CD4-positive, CD25-positive, alpha-beta regulatory T cell (primary cell): ENCODE measurements at places on chromosomes 4 and X. TPM values are rescaled to one million over a fixed set of nuclear protein-coding genes. Genes with fewer than 3 reads are reported as not detected.

DNA sequence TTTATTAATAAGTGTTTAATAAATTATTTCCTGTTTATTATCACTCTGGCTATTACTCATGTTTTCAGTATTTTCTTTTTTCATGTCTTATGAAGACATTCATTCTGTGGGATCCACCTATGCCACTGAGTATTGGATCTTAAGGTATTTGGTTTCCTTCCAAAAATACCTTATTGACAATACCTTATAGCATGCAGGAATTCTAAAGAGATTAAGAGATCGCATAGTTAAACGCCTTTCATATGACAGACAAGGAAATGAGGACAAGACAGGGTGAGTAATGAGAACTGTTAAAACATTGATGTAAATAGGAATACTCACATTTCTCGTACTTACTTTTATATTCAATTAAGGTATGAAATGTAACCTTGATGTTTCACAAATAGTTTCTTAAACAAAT is 38.2 kb upstream of the TMPRSS11B start:
- no peak overlapping the region for H3K4me3 ChIP-seq
- no peak for DNase-seq
- no peak overlapping the region for H3K27ac ChIP-seq
- no peaks in the 10 kb centered on the region for H3K4me1 ChIP-seq
- no peaks in the 10 kb centered on the region for H3K36me3 ChIP-seq

- DNase-seq = no peak
- H3K36me3 ChIP-seq = no peaks in the 10 kb centered on the region
- H3K4me3 ChIP-seq = no peak overlapping the region
- H3K4me1 ChIP-seq = no peaks in the 10 kb centered on the region
- H3K27ac ChIP-seq = no peak overlapping the region
Observed at GRCh38 chr4:124445071-124445470, 267.5 kb downstream of the ANKRD50 start.

Gene NEXMIF
- total RNA-seq = 0.12 TPM

GRCh38 chr4:94741304-94741703 is 16.5 kb upstream of the BMPR1B start:
- H3K36me3 ChIP-seq = no peaks in the 10 kb centered on the region
- H3K4me1 ChIP-seq = no peaks in the 10 kb centered on the region
- no peak overlapping the region for H3K27ac ChIP-seq
- no peak overlapping the region for H3K4me3 ChIP-seq
- no peaks in the 10 kb centered on the region for H3K27me3 ChIP-seq
- DNase-seq = no peak

DNA sequence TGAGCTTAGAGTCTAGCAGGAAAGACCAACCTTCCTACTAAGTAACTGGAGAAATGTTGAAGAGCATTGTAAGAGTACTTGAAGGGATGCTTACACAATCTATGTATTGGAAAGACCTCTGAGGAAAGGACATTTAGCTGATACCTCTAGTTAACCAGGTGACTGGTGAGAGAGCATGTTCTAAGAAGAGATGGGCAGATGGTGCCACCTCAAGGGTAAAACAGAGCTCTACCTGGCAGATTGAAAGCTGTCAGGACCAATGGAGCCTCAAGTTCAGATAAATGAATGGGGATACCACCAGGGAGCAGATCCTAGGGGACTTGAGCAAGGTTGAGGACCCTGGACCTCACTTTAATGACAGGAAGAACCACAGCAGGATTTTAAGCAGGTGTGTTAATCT is 196.4 kb downstream of the QDPR start:
- no peaks in the 10 kb centered on the region for H3K4me1 ChIP-seq
- no peaks in the 10 kb centered on the region for H3K27me3 ChIP-seq
- H3K27ac ChIP-seq = no peak overlapping the region
- H3K4me3 ChIP-seq = no peak overlapping the region

DNA sequence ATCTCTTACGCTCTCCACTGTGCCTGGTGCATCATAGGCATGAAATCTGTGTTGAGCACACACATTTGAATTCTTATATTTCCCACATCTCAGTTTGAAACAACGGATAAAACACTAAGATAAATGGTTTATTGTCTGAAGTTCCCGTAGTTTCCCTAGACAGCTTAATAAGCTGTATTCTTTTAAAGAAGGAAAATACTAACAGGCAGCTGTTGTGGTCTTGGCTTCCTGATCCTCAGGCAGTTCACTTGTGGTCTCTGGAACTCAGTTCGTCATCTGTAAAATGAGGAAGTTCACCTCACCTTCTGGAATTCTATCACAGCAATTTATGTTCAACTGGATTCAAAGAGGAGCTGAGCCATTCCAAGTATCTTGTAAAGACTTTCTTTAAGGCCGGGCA is 1805.6 kb upstream of the TENM3 start:
- no peaks in the 10 kb centered on the region for H3K36me3 ChIP-seq
- H3K27me3 ChIP-seq = no peaks in the 10 kb centered on the region
- DNase-seq = no peak
- H3K4me3 ChIP-seq = no peak overlapping the region

DNA sequence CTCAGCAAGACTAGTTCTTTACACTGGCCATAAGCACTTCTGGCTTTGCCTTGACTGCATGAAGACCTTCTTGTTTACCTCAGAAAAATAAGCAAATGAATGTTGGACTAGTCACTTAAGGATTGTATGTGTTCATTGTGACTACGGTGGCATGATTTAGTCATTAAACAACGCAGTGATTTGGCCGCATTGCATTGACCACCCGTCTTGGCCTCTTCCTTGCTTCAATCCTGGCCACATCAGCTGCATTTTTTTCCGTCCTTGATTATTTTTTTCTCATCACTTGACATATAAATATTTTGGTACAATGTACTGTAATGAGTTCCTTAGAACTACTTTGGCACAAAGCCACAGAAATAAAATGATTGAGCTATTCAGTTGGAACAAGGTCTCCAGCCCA is 656.2 kb downstream of the RAB28 start:
- H3K4me1 ChIP-seq = no peaks in the 10 kb centered on the region
- no peak overlapping the region for H3K27ac ChIP-seq
- H3K4me3 ChIP-seq = no peak overlapping the region
- H3K27me3 ChIP-seq = no peaks in the 10 kb centered on the region

Gene CBLL2
- total RNA-seq = not detected

DNA sequence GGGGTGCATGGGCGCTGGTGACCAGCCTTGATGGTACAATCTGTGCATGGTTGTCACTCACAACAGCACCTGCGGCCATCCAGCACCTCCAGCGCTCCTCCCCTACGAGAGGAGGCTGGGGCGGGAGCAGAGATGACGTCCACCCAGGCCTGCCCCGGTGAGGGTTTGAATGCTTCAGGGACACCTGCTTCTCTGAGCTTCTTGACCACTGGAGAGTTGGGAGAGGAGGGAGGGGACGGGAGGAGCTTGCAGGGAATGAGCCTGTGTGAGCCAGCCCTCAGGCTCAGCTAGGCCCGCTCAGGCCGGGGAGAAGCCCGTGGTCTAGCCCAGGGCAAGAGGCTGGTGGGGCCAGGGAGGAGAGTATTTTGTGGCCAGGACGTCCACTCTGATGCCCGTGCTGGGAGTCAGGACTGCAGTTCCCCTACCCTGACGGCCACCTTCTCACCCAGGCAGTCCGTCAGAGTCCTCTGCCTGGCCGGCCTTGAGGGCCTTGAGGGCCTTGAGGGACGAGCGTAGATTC is 59.2 kb downstream of the CPZ start:
- no peaks in the 10 kb centered on the region for H3K36me3 ChIP-seq
- H3K27ac ChIP-seq = no peak overlapping the region
- no peak overlapping the region for H3K4me3 ChIP-seq
- no peaks in the 10 kb centered on the region for H3K4me1 ChIP-seq
- DNase-seq = no peak

Gene PLAC1
- total RNA-seq = not detected

DNA sequence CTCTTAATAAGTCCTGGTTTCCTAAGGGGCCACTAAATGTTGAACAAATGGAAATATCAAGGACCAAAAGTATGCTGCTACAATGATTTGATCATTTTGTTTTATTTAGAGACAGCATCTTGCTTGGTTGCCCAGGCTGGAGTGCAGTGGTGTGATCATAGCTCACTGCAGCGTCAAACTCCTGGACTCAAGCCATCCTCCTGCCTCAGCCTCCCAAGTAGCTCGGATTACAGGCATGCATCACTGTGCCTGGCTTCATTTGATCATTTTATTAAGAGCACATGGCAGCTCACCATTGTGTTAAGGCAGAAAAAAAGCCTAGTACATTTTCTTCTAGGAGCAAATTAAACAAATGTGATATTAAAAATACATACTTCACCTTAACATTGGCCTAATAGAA is 52.7 kb downstream of the DCLK2 start:
- peaks cover 4% of the 10 kb centered on the region for H3K27me3 ChIP-seq
- no peak overlapping the region for H3K4me3 ChIP-seq
- no peaks in the 10 kb centered on the region for H3K36me3 ChIP-seq
- no peaks in the 10 kb centered on the region for H3K4me1 ChIP-seq

DNA sequence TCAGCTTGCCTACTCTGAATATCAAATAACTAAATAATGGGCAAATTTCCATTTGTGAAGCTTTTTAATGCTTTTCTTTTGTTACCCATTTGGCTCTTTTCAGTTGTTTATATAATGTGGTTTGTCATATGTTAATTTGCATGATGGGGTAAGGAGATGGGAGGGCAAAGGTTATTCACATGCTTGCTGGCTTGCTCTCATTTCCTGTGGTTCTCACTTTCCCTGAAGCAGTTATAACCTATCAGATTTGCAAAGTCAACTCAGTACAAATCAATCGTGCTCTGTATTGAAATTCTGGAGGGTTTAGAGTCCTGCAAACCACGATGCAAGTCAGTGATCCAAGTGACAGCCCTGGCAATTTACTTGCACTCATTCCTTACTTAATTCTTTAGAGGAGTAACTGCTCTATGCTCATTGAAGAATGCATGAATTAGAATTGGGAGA is 711.2 kb downstream of the ADGRL3 start:
- no peaks in the 10 kb centered on the region for H3K36me3 ChIP-seq
- no peaks in the 10 kb centered on the region for H3K27me3 ChIP-seq
- H3K27ac ChIP-seq = no peak overlapping the region
- H3K4me1 ChIP-seq = no peaks in the 10 kb centered on the region
- no peak for DNase-seq
- H3K4me3 ChIP-seq = no peak overlapping the region

Gene PARM1
- total RNA-seq = 0.10 TPM

DNA sequence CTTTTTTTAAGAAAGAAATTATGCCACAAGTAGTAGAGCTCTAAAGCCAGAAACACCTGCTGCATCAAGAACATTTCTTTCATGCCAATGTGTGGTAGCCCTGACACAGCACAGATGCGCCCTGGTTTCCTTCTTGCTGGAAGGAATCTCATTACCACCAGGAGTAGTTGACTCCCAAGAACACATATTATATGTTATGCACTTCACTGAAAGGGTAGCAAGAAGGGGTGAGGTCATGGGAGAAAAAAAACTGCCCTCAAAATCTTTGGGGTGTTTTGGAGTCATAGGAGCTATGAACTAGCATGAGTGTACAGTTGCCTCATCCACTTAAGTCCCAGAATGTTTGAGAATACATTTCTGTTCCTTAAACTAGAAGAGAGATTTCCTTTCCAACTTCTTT is 185.8 kb upstream of the C1QTNF7 start:
- H3K36me3 ChIP-seq = no peaks in the 10 kb centered on the region
- no peak overlapping the region for H3K4me3 ChIP-seq
- DNase-seq = no peak
- H3K27ac ChIP-seq = no peak overlapping the region
- no peaks in the 10 kb centered on the region for H3K4me1 ChIP-seq

GRCh38 chr4:82017680-82018079 is 356.1 kb downstream of the HNRNPD start:
- no peaks in the 10 kb centered on the region for H3K27me3 ChIP-seq
- H3K36me3 ChIP-seq = no peaks in the 10 kb centered on the region
- H3K4me1 ChIP-seq = no peaks in the 10 kb centered on the region
- peak; percentile 22 for DNase-seq
- no peak overlapping the region for H3K27ac ChIP-seq

Gene POLN
- total RNA-seq = 4.9 TPM

- no peaks in the 10 kb centered on the region for H3K27me3 ChIP-seq
- H3K4me3 ChIP-seq = no peak overlapping the region
- peaks cover 22% of the 10 kb centered on the region for H3K36me3 ChIP-seq
- H3K4me1 ChIP-seq = no peaks in the 10 kb centered on the region
- no peak for DNase-seq
- no peak overlapping the region for H3K27ac ChIP-seq
Observed at GRCh38 chr4:128986908-128987307, 106.4 kb downstream of the SCLT1 start.

Gene ETDA
- total RNA-seq = not detected

DNA sequence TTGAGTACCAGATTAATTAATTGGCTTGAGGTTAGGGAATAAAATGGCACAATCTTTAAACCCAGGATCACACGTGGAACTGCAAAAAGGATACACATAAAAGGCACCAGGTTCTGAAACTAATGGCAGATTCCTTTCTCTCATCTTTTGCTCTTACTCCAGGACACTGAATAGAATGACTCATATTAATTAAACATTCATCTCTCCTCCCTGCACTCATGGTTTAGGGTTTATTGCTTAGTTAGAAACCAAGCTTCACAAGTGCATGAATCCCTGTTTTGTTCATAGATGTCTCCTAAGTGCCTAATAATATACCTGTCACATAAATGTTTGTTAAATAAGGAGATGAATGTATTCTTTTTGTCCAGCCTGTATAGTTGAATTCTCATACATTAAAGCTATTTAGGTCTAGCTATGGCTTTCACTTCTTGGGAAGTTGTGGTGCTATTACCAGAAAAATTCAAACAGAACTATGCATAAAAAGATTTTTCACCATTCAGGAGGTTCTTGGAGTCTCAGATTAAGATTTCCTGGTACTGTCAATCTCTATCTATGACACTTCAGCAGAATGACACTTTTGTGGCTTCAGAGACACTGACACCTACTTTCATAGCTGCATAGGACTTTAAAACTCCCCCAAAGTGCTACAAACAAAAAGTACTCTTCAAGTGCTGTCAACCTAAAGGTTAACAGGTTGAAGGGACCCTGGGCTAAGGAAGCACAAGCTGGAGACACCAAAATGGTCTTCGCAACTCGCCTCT is 7.4 kb downstream of the CORIN start:
- H3K27me3 ChIP-seq = peaks cover 5% of the 10 kb centered on the region
- H3K27ac ChIP-seq = no peak overlapping the region
- peaks cover under 1% of the 10 kb centered on the region for H3K4me1 ChIP-seq
- no peaks in the 10 kb centered on the region for H3K36me3 ChIP-seq

DNA sequence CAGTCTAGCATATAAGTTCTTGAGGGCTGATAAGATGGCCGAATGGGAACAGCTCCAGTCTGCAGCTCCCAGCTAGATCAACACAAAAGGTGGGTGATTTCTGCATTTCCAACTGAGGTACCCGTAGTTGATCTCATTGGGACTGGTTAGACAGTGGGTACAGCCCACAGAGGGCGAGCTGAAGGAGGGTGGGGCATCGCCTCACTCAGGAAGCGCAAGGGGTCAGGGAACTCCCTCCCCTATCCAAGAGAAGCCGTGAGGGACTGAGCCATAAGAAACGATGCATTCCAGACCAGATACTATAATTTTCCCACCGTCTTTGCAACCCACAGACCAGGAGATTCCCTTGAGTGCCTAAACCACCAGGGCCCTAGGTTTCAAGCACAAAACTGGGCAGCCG is 109.0 kb downstream of the RPS6KA6 start:
- no peaks in the 10 kb centered on the region for H3K4me1 ChIP-seq
- no peak for DNase-seq
- H3K27ac ChIP-seq = no peak overlapping the region
- H3K36me3 ChIP-seq = no peaks in the 10 kb centered on the region
- no peak overlapping the region for H3K4me3 ChIP-seq
